SHP77 treated with DMSO at 0.1 percent for 48 hours (cell line): ENCODE measurements at places on chromosomes 12 and 14.

DNA sequence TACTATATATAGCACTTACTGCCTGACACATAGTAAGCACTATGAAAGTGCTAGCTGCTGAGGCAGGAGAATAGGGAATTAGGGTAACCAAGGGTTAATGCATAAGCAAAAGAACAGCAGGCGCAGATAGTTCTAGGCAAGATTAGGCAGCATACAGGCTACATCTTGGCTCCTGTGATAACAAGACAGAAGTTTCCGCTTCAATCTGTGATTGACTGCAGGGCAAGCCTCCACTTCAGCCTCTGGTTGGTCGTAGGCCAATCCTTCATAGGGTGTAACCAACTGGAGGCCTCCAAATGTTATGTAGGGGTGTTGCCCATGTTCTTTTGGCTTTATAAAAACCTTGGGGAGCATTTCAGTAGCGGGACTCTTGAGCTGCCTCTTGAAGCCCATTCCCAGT is 46.9 kb downstream of the KLHL28 start:
- DNase-seq, result no peak

DNA sequence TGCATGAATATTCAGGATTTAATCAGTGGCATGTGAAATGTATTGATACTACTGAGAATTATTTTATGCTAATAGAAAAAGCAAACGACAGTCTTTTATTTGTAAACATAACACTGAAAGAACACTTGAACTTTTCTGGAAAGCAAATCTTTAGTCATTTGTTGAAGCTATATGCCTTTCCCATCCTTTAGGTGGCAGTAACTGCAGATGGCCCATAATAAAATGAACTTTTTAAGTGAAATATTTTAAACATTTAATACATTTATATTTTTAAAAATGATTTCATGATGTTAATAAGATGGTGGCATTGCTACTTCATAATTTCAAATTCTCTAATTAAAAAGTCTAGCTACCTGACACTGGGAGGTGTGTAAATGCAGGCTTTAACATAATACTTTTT is 13.9 kb upstream of the KRR1 start:
- no peak for DNase-seq

DNA sequence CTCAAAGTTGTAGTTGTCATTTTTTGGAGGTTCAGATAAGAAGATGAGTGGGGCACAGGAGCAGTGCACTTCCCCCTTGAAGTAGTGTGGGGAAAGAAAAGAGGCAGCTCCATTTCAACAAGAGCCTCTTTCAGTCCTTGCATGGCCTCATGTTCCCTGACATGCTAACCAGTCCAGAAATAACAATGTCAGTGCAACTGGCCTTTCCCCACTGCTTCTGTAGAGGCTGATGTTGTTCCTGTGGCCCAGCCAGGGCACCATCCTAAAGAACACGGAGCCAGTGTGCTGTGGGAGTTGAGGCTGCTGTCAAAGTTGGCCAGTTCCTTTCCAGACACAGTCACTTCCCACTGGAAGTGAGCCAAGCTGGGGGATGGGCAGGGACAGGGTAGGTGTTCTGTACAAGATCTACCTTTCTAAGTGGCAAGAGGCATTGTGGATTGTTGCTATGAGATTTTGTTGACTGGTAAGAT is 77.7 kb upstream of the SLC38A2 start:
- no peak for DNase-seq

DNA sequence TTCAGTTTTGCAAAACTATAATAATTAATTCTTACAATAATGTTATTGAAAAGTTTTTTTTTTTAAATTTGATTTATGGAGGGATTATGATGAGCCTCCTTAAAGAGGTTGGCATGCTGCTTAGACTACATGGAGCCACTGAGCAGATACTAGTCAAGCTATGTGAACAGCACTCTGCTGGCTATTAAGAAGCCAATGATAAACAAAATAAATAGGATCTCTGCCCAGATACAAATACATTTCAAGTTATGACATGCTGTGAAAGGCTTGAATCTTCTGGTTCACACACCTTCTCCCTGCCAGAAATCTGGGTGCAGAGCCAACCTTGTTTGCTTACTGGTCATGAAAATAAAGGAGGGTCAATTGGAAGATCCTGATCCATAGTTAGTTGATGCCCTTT is 107.4 kb upstream of the NAV3 start:
- no peak for DNase-seq

DNA sequence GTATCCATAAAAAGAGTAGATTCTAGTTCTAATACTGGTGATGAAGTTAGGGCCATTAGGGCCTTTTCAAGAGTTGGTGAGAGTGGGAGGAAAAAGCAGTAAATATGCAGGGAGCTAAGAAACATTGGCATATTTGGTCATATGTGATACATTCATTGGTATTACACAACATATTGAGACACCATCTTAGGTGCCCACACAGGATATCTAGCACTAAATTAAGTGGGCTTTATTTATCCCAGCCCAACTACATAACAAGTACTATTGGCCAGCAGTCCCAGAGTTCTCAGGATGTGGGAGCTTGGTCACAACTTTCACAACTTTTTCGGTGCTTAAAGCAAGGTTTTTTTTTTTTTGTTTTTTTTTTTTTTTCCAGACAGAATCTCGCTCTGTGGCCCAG is 2.0 kb upstream of the ING4 start:
- no peak for DNase-seq

- no peak for DNase-seq
Measured at GRCh38 chr12:3535431-3535841, 44.4 kb downstream of the PRMT8 start.

- no peak for DNase-seq
Measured at GRCh38 chr12:1644534-1645438, 15.8 kb downstream of the WNT5B start.

GRCh38 chr14:67228325-67228984 is 12.8 kb upstream of the PALS1 start:
- DNase-seq, result no peak

GRCh38 chr14:20333494-20333841 is 389 bp upstream of the CCNB1IP1 start:
- no peak for DNase-seq

GRCh38 chr12:98738002-98738401 is 92.9 kb downstream of the APAF1 start:
- no peak for DNase-seq

GRCh38 chr12:84637926-84638325 is 274.7 kb downstream of the SLC6A15 start:
- no peak for DNase-seq

GRCh38 chr12:132141976-132142678 is 2.0 kb downstream of the DDX51 start:
- no peak for DNase-seq

GRCh38 chr12:4261655-4262054 is 11.9 kb upstream of the CCND2 start:
- no peak for DNase-seq

- no peak for DNase-seq
Measured at GRCh38 chr14:52179141-52179790, 88.2 kb upstream of the PTGDR start.

DNA sequence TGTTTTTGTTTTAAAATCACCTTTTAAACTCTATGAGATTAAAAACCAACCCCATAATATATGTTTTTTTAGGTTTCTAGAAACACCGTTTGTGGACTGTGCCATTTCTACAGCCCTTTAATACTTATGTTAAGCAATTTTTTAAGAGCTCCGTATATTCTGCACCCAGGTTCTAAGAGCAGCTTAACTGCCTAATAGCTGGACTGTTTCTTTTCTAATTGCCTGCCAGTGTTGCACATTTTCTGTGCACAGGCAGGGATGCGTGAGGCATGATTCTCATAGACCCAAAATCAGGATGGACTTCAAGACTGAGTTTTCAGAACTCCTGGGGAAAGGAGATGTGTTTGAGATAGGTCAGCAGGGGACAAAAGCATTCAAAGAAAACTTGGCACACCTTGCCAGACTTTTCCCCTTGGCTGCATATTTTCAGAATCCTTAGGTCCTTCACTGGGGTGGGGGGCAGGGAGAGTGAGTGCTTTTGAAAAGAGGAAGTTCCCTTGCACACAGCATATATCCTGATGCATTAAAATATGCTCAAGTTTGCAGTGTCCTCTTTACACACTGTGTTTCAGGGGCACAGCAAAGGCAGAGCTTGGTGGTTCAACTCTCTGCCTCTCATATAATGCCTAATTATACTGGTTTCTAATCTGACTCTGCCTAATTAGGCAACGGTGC is 27.9 kb downstream of the TMEM30B start:
- no peak for DNase-seq

DNA sequence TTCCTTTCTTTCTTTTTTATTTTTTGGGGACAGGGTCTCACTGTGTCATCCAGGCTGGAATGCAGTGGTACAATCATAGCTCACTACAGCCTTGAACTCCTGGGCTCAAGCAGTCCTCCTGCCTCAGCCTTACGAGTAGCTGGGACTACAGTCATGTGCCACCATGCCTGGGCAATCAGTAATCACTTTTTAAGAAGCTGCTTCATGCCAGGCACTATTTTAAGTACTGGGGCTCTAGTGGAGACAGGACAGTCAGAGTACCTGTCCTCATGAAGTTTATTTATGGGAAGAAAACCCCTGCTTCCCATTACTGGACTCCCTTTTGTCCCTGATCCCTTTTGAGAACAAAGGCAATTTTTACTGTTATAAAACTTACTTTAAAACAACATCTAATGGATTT is 124.0 kb upstream of the NPAS3 start:
- DNase-seq, result no peak

GRCh38 chr12:14950421-14950820 is 11.0 kb downstream of the ARHGDIB start:
- no peak for DNase-seq

DNA sequence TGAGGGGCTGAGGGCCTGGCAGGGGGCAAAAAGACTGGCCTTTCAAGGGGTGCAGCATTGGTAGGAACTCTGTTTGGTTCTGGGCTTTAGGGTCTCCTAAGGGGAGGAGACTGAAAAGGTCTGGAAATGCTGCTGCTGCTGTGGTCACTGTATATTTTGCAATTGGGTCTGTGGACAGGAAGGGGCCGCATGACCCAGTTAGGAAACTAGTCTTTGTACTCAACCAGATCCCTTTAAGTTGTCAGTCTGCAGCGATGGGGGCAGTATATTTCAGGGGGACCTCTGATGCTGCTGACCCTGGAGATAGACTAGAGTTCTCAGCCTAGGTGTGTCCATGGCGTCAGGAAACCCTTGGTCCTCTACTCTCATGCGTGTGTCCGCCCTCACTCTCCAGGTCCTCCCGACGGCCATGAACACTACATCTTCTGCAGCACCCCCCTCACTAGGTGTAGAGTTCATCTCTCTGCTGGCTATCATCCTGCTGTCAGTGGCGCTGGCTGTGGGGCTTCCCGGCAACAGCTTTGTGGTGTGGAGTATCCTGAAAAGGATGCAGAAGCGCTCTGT is 4.0 kb downstream of the LTB4R start:
- DNase-seq, result no peak

DNA sequence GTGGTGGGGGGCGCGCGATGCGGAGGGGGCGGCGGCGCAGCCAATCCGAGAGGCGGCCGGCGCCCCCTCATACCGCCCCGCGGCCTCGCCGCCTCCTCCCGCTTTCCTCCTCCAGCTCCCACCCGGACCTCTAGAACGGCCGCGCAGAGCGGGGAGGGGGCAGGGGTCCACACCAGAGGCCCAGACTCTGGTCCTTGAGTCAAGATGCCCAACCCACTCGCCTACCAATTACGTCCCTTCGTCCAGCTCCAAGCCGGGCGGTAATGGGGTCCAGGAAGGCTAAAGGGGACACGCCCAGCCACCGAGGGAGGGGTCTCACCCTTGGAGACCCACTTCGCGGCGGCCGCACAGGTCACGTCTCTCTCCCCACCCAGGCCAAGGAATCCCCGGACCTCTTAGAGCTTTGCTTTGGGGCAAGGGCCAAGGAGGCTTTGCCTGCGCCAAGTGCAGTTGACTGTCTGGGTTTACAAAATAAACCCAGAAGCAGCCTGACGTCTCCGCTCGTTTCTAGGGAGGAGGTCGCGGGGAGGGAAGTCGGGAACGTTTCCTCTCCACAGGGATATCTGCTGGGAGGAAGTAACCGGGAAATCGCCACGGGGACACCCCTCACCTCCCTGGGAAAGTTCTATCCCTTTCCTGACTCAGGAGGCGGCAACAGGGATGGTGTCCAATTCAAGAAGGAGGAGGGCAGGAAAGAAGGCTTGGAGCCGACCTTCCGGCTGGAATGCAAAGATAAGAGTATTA is 394 bp upstream of the AMIGO2 start:
- peak; percentile 64 for DNase-seq

GRCh38 chr14:101062065-101062450 is 158.5 kb upstream of the RTL1 start:
- DNase-seq, result no peak

- no peak for DNase-seq
Measured at GRCh38 chr14:90405101-90405500, 8.3 kb downstream of the CALM1 start.

DNA sequence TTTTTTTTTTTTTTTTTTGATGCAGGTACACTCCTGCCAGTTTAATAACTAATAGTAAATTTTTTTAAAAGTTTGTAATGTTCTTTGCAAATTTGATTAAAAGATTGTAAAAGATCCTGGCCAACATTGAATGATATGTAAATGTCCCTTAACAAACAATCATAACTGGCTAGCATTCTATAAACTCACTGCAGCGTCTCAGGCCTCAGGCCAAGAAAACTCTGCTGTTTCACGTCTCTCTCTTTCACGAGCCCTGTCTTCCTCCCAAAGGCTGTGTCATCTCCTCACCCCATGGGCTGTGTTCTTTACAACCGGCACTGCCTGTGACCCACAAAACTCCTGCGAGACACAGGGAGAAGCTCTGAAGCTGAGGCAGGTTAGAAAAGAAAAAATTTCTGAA is 103.3 kb downstream of the NUAK1 start:
- DNase-seq, result no peak

GRCh38 chr12:108564724-108565123 is 2.3 kb downstream of the ISCU start:
- no peak for DNase-seq

- DNase-seq, result no peak
Measured at GRCh38 chr12:58097741-58098140, 156.4 kb downstream of the ATP23 start.

- DNase-seq, result peak; percentile 31
Measured at GRCh38 chr12:14239350-14239934, 126.0 kb upstream of the ATF7IP start.

GRCh38 chr14:51368721-51369163 is 128.7 kb downstream of the TMX1 start:
- DNase-seq, result no peak

- no peak for DNase-seq
Measured at GRCh38 chr14:105300542-105301102, at the start of gene BRF1. Gene BRF1 (minus strand): TSS chr14:105301001. CDS start chr14:105300629, 372 bp downstream.

- no peak for DNase-seq
Measured at GRCh38 chr12:903055-903454, 46.4 kb downstream of the RAD52 start.

- peak; percentile 4 for DNase-seq
Measured at GRCh38 chr12:95820096-95820703, 29.6 kb upstream of the NTN4 start.
